ENCODE measurements at places on chromosomes 3 and 15.

DNA sequence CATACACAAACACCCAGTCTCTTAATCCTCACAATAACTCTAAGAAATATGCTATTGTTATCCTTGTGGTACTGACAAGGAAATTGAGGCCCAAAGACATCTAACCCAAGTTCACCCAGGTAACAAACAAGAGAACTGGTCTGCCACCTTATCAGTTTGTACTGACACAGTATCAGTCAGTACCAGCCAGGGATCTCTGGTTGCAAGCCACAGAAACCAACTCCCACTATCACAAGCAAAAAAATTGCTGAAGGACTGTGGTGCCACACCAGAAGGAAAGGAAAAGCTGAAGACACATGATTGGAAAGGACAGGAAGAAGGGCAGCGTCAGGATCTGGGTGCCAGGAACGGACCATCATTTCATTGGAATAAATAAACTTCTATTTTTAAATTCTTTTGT is 63.8 kb upstream of the GLCE start:
- no peak for DNase-seq

GRCh38 chr3:9583371-9583770 is 29.7 kb upstream of the LHFPL4 start:
- no peak for DNase-seq

DNA sequence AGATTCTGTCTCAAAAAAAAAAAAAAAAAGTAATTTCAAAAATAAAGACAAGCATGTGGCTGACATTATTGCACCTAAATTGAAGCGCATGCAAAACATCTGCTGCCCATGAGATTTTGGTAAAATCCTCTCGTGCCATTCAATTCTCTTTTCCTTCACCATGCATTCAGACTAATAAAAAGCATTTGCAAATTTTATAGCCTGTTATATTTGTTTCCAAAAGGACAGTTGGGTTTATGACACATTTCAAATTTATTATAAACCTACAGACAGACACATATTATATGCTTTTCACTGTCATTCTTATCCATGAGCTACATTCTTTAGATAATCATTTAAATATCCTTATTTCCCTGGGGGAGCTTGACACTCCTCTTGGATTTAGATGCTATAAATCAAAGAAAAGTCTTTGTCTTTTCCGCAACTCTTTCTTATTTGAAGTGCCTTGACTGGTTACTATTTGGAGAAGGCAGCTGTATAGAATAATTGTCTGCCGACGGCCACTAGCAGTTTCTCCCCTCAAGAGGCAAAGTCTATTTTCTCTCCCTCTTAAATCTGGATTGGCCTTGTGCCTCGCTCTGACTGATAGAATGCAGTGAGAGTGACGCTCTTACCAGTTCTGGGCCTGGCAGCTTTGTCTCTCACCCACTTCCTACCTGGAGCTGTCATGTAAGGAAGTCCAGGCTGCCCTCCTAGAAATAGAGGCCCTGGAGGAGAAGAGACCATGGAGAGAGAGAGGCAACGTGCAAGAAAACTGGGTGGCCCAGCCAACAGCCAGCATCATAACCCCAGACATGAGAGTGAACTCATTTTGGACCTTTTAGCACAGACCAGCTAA is 6.8 kb upstream of the LRIG1 start:
- no peak for DNase-seq

GRCh38 chr3:140004271-140004670 is 69.3 kb downstream of the CLSTN2 start:
- DNase-seq: no peak

DNA sequence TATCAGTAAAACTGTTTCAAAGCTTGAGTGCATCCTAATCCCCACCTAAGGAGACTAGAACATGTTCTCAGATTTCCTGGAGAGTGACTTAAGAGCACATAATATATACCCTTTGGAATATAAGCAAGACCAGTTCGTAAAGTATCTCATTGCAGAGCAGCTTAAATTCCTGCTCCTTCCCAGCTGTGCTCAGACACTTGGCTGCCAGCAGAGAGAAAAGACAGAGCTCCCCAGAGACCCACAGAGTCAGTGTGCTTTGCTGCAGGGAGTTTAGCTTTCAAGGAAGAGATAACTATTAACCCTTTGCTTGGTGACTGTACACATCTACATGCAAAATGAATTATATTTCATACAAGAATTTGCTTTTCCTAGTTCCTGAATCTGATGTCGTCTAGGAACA is 338.1 kb upstream of the ARHGEF26 start:
- DNase-seq: peak; percentile 84

GRCh38 chr3:169846458-169847193 is 23.1 kb downstream of the LRRC31 start:
- DNase-seq: no peak

DNA sequence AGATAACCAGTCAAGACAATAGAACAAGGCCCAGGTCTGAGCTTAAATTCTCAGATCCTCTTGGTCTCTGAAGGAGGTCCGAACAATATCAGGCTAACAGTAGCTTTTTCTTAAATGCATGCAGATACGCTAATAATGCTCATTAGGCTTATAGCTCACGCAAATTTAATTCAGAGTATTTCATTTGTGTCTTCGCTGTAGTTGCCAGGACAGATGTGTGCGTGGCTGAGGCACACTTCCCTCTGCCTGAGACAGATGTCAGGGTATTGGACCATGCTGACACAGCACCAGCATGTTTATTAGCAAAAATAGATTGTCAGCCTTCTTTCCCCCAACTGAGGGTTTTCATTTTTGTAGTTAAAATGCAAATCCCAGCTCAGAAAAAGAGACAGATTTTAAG is 102.9 kb upstream of the BFSP2 start:
- DNase-seq: no peak
